ENCODE measurements at places on chromosomes 13 and 19.

DNA sequence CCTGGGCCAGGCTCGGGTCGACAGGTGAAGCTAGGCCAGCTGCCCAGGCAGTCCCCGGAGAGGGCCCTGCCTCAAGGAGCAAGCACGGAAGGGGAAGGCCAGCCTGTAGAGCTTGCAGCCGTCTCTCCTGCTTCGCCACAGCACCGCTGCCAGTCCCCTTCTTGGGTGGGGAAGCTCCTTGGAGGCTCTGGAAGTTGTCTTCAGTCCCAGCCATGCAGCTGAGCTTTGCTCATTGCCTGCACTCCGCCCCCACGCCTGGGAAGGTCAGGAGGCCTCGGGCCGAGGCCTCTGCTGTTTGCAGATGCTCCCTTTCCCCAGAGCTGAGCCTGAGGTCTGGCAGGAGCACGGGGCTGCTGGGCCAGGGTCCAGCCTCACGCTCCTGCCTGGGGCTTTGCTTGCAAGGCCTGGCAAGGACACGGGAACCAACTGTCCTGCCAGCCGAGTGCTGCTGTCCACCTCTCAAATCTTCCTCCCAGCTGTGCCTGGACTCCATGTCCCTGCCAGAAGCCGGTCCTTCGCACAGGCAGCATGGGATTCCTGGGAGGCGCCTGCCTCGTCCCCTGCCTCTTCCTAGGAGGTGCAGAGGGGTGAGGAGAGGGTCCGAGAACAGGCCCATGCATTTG lies 13.3 kb downstream of the PLEKHF1 start:
- no peak for DNase-seq

DNA sequence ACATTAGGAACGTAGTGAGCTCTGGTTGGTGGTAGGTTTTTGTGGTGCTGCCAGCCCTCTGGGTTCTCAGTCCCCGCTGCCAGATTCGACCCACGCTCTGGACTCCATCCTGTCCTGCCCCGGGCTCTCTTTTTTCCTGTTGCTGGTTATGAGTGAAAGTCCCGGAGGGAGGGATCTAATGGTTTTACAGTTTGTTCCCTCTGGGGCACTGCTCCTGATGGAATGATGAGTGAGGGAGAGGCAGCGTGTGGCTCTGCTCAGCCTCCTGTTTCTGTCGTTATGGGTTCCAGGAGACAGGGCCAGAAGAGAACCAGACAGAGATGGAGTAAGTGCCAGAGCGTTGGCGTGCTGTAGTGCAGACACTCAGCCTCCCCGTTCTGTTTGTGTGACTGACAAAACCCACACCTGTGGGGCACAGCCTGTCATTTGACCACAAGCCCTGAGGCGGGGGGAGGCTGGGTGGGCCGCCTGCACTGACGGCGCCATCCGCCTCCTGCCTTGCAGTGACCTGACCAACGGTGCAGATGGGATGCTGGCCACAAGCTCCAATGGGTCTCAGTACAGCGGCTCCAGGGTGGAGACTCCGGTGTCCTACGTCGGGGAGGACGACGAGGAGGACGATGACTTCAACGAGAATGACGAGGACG lies 18.3 kb downstream of the ATP4B start:
- DNase-seq: no peak

GRCh38 chr13:85436029-85436428 lies 363.2 kb downstream of the SLITRK6 start:
- DNase-seq: no peak

DNA sequence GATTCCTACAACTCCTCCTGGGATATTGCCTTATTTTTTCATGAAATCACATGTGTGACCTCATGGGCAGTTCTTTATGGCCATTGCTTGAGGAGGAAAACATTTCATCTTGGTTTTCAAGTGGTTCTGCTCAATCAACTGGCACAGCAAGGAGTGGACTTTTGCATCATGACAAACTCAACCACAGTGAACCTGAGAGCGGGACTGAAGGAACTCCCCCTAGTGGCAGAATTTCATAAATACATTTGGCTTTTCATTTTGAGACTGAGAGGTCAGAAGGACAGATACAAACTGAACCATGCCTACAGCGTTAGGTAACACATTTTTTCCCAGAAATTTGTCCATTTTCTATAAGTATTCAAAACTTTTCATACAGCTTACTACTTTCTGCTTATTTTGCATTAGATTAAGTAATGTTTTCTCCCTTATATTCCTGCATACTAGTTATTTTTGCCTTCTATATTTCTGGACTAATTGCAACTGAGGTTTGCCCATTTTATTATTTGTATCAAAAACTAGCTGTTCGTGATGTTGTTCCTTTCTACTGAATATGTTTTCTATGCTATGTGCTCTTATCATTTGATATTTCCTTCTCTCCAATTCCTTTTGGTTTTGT lies 13.4 kb upstream of the SIGLEC12 start:
- DNase-seq: no peak

DNA sequence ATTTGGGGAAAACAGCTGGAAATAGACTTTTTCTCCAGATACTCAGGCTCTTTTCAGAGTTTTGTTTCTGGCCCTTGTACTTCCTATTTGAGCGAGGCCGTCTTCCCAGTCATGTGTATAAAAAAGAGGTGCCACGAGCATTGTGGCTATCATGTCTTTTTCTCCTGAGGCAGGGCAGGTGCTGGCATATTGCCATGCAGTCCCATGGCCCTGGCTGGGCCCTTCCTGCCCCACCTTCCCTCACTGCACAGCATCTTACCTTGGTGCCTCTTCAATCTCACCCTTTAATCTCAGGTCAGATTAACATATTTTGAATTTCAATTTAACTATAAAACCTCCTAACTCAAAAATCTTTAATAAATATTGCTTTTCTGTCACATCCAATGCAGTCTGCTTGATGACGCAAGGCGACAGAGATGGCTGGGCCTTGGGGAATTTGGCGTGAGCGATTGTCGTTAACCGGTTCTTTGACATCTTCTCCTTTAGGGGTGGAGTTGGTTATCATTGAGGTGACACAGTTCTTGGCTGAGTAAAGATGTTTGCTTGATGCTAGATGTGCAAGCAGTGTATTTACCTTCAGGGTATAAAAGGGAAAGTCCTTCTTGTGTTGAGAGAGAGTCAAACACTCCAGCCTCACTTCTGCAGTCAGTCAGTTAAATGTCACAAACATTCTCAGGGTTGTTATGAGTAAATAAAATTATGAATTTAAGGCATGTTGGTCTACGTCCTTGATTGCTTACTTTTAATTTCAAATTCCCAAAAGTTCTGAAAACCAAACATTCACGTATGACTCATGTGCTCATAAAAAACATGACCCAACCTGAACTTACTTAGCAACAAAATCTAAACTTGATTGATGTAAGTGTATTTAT lies 289.9 kb downstream of the MYO16 start:
- no peak for DNase-seq

DNA sequence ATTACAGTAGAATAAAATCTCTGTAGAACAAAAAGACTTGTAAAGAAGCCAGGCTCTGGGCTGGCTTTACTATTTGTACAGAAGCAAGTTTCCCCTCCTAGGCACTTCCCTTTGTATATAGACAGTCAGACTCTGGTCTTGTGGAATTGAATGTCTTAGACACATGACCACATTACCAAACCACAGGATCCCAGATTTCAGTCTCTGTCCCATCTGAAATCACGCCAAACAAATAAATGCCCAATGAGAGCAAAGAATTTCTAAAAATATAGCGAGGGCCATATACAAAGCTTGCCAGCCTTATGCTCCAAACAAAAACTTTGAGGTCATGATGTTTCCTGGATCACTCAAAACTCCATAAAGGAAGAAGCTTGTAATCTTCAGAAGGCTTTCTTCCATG lies 23.9 kb downstream of the CCDC70 start:
- no peak for DNase-seq

GRCh38 chr13:113063091-113063491 lies 42.5 kb upstream of the F7 start:
- no peak for DNase-seq

DNA sequence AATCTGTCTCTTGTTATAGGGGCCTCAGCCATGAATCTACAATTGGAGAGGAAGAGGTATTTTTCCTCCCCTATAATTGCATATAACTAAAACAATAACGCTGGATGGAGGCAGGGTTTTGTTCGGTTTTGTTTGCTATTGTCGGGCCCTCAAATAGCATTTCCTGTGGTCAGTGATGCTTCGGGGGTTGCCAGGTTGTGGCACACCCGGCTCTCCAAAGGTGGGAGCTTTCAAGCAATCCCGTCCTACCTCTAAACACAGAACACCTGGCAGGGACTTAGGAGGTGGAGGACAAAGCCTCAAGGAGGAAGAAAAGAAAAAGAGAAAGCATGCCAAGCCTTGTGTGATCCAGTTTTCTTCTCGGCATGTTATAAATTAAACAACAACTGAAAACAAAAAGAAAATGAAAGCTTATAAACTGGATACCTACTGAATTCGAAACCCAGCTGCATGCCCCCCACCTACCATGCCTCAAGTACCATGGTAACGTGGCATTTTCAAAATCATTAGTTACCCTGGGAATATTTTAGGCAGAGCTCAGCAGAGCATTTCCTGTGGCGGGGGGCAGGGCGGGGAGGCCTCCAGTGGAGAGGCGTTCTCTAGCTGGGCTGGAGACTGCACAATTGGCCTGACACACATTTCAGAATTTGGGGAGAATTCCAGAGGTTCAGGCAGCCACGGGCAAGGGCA lies 213.8 kb downstream of the DCLK1 start:
- DNase-seq: no peak

DNA sequence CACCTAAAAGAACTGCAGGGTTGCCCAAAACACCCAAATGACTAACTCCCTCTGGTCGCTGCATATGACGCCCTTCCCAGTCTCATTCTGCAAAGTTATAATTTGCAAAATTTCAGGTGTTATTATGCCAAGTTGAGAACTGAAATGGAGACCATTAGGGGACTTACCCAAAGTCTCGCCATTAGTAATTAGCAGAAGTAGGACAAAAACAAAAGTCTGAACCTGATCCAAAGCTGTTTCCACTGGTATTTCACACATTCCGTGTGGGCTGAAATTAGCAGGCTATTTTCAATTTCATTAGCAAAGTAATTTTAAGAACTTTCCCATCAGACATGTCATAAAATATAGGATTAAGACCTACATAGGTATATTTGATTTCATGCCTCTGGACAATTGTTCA lies 6.8 kb downstream of the RUBCNL start:
- no peak for DNase-seq

DNA sequence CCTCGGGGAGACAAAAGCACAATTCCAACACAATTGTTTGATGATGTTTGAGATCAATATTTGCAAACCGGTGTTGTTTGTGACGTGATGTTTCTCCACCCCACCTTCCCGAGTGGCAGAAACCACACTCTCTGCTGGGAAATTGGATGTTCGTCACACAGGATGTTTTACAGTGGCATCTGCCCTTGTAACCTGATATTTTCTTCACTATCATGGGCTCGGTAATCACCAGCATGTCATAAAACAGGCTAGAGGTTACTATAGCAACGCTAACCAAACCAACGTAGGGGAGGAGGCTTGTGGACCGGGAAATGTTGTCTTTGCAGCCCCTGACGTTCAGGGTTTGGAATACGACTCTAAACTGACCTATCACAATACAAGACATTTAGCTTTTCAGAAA lies 454.5 kb downstream of the IRS2 start:
- no peak for DNase-seq

DNA sequence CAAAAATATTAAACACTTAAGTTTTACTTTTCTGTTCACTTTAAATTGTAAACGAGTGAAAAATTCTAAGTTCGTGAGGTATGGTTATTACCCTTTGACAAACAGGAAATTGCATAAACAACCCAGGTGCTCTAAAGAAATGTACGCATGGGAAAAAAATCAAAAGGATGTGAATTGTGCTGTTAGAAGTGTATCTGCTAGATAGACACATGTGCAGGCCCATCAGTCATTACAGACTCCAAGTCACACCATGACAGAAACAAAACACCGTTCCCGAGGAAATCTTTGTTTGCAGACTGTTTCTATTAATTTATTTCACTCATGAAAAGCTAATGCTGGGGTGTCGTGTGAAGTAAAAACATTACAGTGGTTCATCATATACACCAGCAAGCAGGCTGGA lies 17.0 kb upstream of the DOCK9 start:
- DNase-seq: no peak

DNA sequence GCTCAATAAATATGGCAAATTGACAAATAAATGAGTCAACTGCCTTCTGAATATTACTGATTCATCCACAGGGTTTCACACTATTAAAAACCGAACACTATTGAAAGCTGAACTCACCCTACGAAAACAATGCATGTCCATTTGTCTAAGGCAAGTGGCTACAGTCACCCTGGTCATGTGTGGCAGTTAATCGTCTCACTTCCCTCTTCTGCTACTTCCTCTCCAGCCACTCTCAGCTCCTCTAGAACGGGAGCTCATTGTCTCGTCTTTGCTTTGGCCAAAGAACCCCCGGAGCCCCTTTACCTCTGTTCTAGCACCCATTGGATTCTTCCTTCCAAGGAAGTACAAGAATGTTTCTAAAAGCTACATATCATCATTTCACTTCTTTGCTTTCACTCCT lies 74.4 kb upstream of the ZNF599 start:
- no peak for DNase-seq

GRCh38 chr13:26923824-26924605 lies 163.4 kb upstream of the GPR12 start:
- no peak for DNase-seq

DNA sequence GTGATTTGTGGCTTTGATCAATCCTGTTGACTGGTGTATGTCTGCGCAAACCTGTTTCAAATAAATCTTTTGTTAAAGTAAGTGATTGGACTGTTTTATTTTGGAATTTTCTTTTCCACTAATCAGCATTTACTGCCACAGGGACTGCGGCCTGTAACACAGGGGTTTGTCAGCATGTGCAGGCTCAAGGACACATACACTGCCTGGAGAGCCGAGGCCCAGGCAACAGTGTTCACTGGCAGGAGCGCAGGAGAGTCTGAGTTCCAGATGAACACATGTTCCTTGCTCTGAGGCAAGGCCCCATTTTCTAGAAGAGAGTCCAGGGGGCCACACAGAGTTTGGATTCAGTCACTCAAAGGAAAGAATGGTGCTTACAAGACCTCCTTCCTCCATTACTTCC lies 26.0 kb downstream of the SHISA2 start:
- no peak for DNase-seq

DNA sequence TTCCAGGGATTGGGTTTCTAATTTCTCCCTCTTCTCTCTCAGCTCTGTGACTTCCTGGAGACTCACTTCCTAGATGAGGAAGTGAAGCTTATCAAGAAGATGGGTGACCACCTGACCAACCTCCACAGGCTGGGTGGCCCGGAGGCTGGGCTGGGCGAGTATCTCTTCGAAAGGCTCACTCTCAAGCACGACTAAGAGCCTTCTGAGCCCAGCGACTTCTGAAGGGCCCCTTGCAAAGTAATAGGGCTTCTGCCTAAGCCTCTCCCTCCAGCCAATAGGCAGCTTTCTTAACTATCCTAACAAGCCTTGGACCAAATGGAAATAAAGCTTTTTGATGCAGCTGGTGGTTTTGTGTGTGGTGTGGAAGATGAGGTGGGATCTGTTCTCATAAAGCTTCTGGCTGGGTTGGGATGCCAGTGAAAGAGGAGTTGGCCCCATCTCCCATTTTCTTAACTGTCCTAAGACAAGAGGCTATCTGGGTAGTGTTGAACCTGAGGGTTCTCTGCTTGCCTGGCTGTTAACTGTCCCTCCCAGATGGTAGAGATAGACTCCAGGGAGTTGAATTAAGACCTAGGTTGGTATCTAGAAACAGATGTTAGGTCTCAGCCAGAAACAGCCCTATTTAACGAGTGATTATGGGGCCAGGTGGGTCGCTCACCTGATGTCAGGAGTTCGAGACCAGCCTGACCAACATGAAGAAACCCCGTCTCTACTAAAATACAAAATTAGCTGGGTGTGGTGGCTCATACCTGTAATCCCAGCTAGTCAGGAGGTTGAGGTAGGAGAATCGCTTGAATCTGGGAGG lies 1.6 kb downstream of the FTL start:
- no peak for DNase-seq

Measured in stimulated activated CD4-positive, alpha-beta T cell treated with anti-CD3 and anti-CD28 coated beads, Interleukin-4, amount 100 ng/mL, for 1 hour (primary cell).